ENCODE measurements at places on chromosomes 6 and 20.
A peak's percentile ranks its signal among the peaks of the same experiment; 100 is the strongest.

DNA sequence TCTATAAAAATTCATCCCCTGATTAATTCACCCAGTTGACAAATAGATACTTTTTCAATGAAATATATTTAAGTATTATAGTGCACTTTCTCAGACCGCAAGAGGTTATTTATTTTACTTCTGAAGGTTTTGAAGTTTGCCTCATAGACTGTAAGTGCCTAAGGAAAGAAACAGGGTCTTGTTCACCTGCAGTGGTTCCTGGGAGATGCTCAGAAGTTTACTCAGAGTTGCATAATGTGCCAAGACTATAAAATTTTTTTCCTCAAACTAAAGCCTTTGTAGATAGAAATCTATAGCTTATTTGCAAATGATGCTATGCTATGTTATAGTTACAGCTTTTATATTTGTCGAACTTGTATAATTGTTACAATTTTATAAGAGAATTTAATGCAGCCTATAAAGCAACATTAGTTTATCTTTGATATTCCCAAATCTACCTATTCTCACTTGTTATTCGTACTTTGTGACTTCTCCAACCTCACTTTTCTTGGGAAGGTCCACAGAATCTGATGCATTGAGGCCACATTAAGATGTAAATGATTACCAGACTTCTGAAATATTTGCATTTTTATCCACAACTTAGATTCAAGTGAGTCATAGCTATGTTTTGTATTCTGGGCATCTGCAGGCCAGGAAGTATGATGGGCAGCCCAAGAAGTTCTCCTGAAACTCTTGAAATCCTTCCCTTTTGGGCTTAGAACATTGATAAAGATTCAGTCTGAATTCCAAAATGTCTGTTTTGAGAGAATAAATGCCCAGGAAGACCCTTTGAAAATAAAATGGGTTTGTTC lies 35.7 kb downstream of the KCNQ5 start:
- no peak for DNase-seq

DNA sequence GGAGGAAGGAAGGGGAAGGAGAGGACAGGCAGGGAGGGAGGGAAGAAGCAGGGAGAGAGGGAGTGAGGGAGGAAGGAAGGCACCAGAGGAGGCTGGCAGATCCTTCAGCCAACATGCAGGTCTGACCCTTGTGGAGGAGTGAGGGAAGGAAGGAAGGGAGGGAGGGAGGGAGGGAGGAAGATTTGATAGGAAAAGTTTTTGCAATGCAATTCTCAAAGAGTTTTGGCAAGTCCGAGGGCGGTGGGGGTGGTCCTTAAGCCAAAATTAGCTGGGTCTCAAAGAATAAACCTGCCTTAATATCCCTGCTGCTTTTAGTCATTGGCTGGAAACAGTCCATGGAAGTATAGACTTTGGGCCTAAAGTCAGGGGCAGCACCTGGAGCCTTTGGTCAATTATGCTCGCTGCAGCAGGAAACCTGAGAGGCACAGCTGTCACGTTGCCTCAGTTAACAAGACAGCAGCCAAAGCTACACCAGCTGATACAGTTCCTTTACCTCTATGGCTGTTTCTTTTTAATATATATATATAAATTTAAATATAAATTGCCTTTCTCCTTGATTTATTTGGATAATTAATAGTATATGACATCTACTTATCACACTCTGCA lies 115.7 kb upstream of the RALGAPA2 start:
- DNase-seq: no peak

- peak; percentile 38 for DNase-seq
These were observed 4.2 kb downstream of the SCML4 start for GRCh38 chr6:107819964-107820337.

- DNase-seq: no peak
These were observed 81.9 kb upstream of the IYD start for GRCh38 chr6:150286912-150287311.

DNA sequence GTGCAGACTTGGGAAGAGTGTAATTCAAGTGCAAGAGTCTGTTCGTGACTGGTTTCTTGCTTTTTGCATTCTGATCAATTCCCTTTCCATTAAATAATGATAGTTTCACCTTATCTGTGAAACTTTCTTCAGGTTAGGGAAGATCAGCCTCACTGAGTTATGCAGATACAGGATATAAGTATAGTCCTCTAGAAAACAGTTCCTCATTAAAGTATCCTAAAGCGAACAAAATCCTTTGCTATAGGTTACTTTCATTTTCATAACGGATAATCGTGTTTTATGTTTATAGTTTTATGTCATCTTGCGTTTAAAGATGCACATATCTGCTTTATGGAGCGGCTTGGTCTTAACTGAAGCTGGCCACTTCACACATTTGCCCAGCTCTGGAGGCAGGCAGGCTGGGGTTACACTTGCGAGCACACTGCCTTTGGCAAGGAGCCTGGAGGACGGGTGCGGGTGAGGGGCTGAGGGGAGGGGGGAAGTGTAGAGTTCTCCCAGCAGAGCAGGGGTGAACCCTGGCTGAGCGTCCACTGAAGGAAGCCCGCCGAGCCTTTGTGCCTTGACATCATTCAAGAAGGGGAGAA lies 123.5 kb upstream of the IFNGR1 start:
- DNase-seq: no peak

DNA sequence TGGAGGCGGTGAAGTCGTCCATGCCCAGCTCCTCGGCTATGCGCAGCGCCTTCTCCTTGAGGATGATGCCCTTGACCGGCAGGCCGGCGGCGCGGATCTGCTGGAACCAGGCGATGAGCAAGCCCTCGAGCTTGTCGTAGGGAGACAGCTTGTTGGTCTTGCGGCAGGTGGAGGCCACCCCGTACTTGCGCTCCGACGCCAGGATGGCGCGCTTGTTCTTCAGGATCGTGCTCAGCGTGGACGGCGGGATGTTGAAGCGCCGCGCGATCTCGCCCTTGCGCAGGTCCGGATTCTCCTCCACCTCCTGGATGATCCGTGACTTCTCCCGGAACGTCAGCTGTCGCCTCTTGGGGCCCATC lies 435 bp downstream of the CENPB start:
- no peak for DNase-seq
